ENCODE measurements at places on chromosomes 11 and 22. TPM values are rescaled to one million over a fixed set of nuclear protein-coding genes. Genes with fewer than 3 reads are reported as not detected.
A peak's percentile ranks its signal among the peaks of the same experiment; 100 is the strongest.

The CD6 gene
- total RNA-seq, result 0.79 TPM

The PATE4 gene
- not detected for total RNA-seq

The DEUP1 gene
- not detected for total RNA-seq

The OR4A15 gene
- total RNA-seq, result not detected

The QSER1 gene
- total RNA-seq, result 34.2 TPM

The TIMP3 gene
- 989 TPM for total RNA-seq

The PPP1R14B gene
- total RNA-seq, result 96.2 TPM

The CHRM1 gene
- not detected for total RNA-seq

The CLDN5 gene
- 367 TPM for total RNA-seq

The CADM1 gene
- total RNA-seq, result 12.9 TPM

The CFL1 gene
- 798 TPM for total RNA-seq

The APOBEC3H gene
- total RNA-seq, result 0.95 TPM

The C11orf42 gene
- total RNA-seq, result not detected

The RIMBP3B gene
- not detected for total RNA-seq

The DBX1 gene
- not detected for total RNA-seq

The CUL5 gene
- total RNA-seq, result 44.6 TPM

The ENTHD1 gene
- total RNA-seq, result not detected

The SESN3 gene
- 19.6 TPM for total RNA-seq

DNA sequence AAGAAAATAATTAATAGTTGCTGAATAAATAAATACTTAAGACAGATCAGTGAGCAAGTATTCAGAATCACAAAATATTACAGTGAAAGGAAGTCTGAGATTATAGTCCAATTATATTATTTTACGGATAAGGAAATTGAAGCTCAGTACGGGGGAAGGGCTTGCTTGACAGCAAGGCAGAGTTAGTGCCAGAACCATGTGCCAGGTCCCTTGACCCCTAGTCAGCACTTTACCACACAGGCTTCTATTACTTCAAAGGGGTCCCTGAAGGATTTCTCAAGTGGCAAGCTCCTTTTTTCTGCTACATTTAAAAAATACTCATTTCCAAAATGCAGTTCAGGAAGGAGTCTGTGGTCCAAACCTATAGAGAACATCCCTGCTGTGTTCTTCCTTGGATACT lies 85.3 kb downstream of the CLPB start:
- no peak for DNase-seq

- DNase-seq, result peak; percentile 0
Observed at GRCh38 chr22:45878901-45879551, 97.9 kb downstream of the WNT7B start.

DNA sequence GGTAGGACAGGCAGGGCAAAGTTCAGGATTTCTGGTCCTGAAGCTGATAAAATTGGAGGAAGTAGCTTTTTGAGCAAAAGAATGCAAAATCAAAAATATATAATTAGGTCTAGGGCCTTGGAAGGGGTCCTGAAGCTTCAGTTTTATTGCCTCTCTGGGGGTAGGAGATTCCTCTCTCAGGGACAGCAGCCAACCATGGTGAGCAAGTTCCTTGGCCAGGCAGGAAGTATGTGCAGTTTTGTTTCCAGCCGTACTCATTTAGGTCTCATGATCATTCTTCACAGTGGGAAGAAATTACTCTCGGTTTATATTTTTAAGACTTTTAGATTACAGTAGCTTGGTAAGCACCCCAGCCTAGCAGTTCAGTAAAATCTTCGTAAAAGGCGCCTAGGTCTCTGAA lies 2.9 kb upstream of the RAB38 start:
- no peak for DNase-seq

DNA sequence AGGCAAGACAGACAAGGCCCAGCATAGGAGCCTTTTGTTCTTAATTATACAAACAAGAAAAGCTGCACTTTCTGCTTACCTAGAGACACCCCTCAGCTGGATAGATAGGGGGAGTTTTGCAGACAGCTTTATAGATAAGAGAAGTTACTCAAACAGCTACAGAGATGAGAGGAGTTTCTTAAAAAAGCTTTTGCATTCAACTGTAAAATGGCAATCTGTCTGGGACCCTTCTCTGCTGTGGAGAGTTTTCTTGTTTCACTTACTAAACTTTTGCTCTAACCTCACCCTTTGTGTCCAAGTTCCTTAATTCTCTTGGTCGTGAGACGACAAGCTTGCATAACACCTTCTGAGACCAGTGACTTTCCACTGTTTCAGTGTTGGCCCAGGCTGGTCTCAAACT lies 103.8 kb upstream of the CHORDC1 start:
- DNase-seq, result no peak

GRCh38 chr22:46110215-46110614 lies 40.1 kb upstream of the PPARA start:
- no peak for DNase-seq

- no peak for DNase-seq
Observed at GRCh38 chr11:119791047-119791446, 62.0 kb upstream of the NECTIN1 start.

- DNase-seq, result no peak
Observed at GRCh38 chr22:35938226-35938625, 90.4 kb downstream of the RBFOX2 start.

- DNase-seq, result no peak
Observed at GRCh38 chr11:1018091-1018490, 18.4 kb downstream of the MUC6 start.

DNA sequence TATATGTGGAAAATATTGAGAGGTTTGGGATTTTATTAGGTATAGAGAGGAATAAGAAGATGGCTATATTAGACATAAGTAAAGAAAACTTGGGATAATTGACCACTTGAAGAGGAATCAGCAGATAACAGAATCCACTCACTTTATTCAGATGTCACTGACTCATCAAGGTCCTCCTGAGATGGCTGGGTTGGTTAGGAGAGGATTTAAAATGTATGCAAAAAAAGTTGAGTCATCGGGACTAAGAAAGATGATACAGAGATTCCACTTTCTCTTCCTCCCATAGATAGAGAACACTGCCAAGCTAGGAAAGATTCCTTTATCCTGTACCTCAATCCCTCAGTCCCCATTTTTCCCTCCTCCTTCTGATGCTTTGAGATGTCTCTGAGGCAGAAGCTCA lies at the start of gene OR6A2:
OR6A2 (minus strand) TSS at position 288 of the 400 bp plus-strand sequence. CDS start 3,981 bp downstream, outside the sequence.
- DNase-seq, result no peak

GRCh38 chr22:36279219-36279666 lies 26.3 kb downstream of the APOL1 start:
- no peak for DNase-seq

DNA sequence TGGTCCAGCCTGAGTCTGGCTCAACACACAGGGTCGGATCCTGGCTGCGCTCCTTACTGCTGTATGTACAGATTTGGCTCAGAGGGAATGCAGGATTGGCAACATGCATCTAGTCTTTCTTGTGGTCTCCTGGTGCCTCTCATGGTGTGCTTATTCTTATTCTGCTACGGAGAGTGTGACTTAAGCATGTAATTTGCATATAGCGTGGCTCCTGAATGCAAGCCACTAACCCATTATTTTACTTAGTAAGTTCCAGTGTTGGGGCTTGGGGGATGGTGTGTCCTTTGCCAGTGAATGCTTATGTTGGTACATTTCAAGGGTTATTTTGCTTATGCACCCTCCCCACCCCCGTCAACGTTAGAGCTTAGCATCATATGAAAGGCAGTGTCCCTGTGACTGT lies 51.2 kb downstream of the PTPRJ start:
- DNase-seq, result no peak

- DNase-seq, result no peak
Observed at GRCh38 chr11:59158206-59159068, 13.5 kb upstream of the DTX4 start.

- DNase-seq, result no peak
Observed at GRCh38 chr11:11980200-11980599, 28.2 kb downstream of the DKK3 start.

DNA sequence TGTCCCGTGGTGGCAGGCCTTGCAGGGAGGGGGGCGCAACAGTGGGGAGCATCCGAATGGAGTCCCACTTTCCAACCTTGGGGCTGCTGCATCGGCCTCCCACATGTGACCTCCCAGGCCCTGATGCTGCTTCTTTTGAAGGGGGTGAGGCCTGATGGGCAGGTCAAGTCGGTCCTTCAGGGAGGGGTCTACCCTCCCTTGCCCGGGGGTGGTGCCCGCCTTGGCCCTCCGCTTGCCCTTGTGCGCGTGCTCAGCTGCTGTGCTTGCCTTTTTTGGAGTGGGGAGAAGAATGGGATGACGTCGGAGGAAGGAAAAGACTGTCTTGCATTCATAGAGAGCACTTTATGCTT lies 66.9 kb downstream of the PRDM11 start:
- no peak for DNase-seq

DNA sequence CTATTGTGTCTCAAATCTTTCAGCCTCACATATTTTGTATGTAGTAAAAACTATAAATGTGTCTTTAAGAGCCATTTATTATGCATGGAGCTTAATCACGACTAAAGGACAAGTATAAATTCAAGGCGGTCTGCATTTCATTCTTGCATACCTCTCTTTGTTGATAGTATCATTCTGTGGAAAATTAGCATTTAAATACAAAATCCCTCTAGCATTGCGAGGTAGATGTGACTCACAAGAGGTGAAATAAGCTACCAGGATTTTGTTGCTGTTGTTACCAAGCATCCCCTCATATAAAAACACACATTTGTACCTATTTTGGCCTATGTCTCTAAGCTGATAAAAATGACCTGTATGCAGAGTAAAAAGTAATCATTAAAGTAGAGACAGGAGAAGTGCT lies 537.4 kb upstream of the LUZP2 start:
- DNase-seq, result no peak

DNA sequence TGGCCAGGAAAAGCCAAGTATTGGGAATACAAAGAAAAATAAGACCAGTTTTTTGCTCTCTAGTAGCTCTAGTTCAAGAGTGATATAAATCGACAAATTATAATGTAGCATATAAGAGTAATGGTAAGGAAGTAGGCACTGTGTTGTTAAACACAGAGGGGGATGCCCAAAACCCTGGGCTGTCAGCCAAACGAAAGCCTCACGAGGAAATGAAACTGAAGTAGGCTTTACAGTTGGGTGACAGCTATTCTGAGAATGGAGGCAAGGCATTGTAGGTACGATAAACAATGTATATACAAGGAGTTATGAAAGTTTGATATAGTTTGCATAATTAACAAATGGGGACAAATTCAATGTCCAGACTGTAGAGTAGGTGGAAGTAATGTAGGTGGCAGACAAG lies 176.4 kb downstream of the FAM181B start:
- no peak for DNase-seq

DNA sequence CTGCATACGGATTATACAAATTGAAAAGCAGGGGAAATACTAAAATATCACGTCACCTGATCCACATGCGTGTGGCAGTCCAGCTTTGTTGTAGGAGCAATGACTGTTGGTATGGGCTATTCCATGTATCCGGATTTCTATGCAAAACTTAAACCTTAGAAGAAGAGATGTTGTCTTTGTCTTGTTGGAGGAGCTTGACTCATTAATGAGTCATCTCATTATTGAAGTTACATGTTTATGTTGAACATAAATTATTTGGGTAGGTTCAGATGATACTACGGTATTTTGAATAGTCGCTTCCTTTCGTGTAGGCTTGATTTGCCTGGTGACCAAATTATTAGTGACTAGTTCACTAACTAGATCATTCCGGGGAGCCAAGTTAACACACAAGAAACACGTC lies 806 bp upstream of the SAAL1 start:
- no peak for DNase-seq

DNA sequence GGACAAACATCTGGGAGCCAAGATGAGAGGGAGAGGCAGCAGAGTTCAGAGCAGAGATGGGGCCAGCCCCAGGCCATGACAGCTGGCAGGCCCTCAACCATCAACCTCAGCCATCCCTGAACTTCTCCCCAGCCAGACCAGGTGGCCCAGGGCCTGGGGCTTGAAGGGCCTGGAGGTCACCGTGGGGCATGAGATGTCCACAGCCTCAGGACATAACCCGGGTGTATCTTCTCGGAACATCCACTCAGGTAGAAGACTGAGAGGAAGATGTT lies 12.4 kb upstream of the SLC39A13 start:
- DNase-seq, result no peak

- DNase-seq, result no peak
Observed at GRCh38 chr11:66221726-66222236, 46.7 kb upstream of the RAB1B start.

- DNase-seq, result no peak
Observed at GRCh38 chr11:119093942-119094815, 7.5 kb downstream of the DPAGT1 start.

GRCh38 chr11:35839368-35840161 lies 104.3 kb upstream of the LDLRAD3 start:
- no peak for DNase-seq

DNA sequence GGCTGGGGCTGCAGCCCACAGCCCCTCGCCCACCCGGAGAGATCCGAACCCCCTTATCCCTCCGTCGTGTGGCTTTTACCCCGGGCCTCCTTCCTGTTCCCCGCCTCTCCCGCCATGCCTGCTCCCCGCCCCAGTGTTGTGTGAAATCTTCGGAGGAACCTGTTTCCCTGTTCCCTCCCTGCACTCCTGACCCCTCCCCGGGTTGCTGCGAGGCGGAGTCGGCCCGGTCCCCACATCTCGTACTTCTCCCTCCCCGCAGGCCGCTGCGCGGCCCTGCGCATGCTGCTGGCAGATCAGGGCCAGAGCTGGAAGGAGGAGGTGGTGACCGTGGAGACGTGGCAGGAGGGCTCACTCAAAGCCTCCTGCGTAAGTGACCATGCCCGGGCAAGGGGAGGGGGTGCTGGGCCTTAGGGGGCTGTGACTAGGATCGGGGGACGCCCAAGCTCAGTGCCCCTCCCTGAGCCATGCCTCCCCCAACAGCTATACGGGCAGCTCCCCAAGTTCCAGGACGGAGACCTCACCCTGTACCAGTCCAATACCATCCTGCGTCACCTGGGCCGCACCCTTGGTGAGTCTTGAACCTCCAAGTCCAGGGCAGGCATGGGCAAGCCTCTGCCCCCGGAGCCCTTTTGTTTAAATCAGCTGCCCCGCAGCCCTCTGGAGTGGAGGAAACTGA lies 731 bp downstream of the GSTP1 start:
- no peak for DNase-seq
